MM.1S (cell line): ENCODE measurements at places on chromosomes 6 and 20.

DNA sequence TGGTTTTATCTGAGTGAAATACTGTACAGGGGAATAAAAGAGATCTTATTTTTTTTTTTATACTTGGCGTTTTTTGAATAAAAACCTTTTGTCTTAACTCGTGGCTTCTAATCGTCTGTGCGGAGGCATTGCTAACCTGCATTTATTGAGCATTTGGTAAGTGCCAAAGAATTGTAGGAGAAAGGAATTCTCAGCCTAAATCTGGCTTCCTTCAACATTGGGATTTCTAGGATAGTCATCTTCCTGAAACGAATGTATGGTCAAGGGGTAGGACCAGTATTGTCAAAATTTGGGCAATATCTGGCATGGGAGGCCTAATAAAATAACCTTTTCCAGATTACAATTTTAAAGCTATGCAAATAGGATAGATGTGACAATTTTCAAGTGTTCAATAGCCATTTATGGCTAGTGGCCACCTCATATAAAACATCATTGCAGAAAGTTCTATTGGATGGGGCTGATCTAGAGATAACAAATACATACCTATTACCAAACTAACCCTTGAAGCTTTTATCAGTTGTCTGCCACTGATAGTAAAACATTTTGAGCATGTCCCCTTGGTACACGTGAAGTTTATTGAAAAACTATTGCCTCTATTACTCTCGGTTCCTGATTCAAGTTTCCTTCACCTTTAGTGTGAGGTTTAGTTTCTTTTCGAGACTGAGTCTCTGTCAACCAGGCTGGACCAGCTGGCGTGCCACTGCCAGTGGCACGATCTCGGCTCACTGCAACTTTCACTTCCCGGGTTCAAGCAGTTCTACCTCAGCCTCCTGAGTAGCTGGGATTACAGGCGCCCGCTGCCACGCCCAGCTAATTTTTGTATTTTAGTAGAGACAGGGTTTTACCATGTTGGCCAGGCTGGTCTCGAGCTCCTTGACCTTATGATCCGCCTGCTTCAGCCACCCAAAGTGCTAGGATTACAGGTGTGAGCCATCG, 5.6 kb downstream of the PIM1 start:
- peak; percentile 83 for DNase-seq

DNA sequence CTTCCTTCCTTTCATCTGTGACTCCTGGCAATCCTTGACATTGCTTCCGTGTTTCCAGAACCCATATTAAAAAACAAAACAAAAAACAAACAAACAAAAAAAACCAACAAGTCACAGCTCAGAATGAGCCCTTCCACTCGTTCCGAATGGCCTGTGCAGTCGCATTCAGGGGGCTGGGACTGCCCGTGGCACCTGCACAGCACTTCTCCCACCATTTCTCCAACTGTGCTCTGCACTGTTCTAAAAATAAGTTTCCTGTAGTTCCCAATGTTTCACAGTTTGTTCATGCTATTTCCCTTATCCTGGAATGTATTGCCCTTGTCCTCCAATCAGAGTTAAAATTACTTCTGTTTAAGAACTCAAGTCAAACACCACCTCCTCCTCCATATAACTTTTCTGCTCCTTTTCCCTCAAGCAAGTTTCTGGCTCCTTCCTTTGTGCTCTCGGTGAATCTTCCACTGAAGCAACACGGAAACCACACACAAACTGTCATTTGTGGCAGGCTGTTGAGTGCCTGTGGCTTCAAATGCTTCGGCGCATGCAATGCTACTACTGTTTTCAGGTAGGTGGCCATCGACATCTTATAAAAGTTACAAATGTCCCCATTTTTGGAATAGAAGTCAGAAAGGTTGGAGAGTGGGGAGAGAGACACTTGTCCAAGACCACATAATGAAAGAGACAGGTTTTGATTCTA, 57.7 kb downstream of the PDE10A start:
- no peak for DNase-seq

- DNase-seq, result no peak
Observed at GRCh38 chr6:95128947-95129346, 448.4 kb upstream of the MANEA start.

- DNase-seq, result no peak
Observed at GRCh38 chr20:16236589-16237241, 336.5 kb downstream of the KIF16B start.

GRCh38 chr20:42024653-42025052, 406.5 kb upstream of the CHD6 start:
- peak; percentile 44 for DNase-seq

- DNase-seq, result no peak
Observed at GRCh38 chr6:33193619-33194018, 1.4 kb upstream of the COL11A2 start.

GRCh38 chr6:23587582-23587981, 538.4 kb upstream of the NRSN1 start:
- no peak for DNase-seq

DNA sequence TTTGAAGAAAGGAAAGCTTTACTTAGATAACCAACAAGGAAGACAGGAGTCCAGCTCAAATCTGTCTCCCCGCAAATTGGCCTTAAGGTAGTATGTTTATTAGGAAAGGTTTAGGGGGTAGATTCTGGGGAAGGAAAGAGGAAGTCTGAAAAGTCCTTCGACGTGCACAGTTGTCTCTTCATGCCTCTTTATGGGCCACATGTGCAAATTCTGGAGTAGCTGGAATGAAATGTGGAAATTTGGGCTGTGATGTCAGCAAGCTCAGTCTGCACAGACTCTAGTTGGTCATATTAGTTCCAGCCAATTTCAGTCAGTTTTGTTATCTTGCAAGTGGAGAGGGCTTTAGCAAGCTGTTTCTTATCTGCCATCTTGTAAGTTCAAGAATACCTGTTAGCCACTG, 50.1 kb downstream of the NUP153 start:
- DNase-seq, result no peak

DNA sequence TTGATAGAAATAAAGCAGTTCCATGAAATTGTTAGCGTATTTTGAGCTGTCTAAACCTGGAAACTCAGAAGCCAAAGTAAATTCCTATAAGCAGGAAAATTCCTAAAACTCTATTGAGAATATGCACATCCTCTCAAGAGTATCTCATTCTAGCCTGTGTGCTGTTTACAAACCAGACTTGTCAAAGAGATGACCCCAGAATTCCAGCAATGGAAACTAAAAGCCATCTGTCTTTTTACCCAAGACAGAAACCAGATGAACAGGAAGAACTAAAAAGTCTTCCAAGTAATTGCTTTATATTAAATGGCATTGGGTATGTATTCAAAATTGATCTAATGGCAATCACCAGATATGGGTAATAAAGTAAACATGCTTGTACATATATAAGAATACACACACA, 92.6 kb downstream of the COL19A1 start:
- no peak for DNase-seq

DNA sequence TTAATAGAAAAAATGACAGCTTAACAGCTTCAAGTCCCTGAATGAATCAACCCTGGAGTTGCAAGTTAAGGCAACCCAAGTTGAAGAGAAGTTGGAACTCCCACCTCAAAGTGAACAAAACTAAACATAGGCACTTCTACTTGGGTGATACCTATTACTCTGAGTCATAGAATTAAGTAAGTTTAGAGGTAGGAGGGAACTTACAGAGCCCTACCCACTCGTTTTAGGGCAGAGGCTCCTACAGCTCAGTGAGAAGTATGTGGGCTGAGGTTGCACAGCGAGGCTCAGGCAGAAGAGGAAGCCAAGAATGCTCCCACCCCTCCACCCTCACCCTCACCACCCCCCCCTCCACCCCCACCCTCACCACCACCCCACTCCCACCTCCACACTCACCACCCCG, 42.2 kb downstream of the NFATC2 start:
- DNase-seq, result no peak

- no peak for DNase-seq
Observed at GRCh38 chr6:5054245-5054873, 30.8 kb upstream of the PPP1R3G start.

DNA sequence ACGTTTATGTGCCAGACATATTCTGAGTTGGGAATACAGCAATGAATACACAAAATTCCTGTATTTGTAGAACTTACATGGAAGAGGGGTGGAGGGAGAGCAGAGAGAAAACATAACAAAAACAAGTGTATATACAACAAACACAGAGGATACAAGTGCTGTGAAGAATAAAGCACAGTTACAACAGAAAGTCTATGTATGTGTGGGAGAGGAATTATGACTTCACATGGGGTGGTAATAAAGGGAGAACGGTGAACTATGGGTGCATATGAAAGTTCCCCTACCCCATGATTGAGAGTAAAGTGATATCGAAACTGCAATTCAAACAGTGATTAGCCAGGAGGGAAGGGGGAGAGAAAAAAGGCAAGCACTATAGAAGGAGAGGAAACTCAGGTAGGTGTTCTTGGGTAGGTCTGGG, 24.6 kb downstream of the HBS1L start:
- peak; percentile 72 for DNase-seq

DNA sequence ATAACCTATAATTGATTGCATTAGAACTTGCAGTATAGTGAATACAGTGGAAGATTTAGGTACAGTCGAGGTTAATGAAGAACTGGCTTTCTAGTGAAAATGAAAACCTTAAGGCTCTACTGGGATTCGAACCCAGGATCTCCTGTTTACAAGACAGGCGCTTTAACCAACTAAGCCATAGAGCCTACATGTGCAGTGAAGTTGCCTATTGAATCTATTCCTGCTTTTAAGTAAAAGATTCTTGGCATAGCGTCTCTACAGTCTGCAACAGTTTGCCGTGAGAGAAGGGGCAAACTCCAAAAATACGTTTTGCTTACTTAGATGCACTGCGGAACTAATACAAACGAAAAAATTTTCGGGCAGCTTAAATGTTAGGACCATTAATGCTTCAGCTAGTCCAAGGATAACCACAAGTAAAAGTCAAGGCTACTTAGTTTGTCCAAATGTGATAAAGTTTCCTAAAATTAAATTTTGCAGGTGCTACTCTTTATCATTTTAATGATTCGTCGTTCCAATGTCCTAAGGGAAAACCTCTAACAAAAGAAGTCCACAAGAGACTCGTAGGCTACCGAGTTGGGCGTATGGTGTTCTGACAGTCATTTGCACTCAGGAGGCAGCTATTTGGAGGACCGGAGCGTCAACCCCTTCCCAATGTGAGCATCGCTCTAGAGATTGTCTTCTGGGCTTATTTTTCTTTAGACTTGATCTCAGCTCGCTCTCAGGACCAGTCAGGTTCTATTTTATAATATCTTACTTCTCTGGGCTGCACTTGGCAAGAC, 31.3 kb upstream of the ZSCAN23 start:
- DNase-seq, result peak; percentile 61

DNA sequence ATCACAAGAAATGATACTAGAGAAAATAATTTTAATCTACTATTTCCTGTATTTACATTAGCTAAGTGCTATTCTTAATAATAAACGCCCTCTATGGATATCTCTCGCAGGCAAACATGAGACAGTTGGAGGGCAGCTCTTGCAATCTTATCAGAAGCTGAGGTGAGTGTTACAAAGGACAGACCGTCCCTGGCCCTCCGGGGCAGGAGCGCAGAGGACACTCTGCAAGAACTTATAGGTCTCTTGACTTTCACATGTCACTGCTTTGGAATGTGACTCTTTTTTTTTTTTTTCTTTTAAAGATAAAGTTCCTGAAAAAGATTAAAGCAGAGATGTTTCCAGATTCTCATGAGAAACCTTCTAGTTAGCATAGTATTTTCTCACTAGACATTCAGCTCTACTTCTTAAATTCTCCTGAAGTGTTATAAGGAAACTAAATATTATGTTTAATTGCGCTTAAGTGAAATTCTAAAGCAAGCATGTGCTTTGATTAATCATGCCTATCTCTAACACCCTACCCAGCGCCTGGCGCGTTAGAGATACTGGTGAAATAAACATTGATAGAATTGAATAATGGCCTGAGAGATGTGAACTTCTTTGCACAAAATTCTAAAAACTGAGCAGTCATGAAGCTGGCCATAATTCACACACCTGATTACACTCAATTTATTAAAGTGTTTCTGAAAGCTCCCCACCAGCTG, 57.4 kb downstream of the SYTL3 start:
- no peak for DNase-seq

GRCh38 chr6:170290296-170291128, at the start of gene DLL1:
Gene DLL1, minus strand, starts transcription at chr6:170291078. Its CDS starts 939 bp downstream, at chr6:170290139.
- no peak for DNase-seq

GRCh38 chr6:118400582-118400981, 147.5 kb upstream of the PLN start:
- DNase-seq, result no peak

- no peak for DNase-seq
Observed at GRCh38 chr6:108715832-108716231, 132.4 kb upstream of the ARMC2 start.

GRCh38 chr6:127959869-127960268, 59.0 kb upstream of the THEMIS start:
- DNase-seq, result no peak

DNA sequence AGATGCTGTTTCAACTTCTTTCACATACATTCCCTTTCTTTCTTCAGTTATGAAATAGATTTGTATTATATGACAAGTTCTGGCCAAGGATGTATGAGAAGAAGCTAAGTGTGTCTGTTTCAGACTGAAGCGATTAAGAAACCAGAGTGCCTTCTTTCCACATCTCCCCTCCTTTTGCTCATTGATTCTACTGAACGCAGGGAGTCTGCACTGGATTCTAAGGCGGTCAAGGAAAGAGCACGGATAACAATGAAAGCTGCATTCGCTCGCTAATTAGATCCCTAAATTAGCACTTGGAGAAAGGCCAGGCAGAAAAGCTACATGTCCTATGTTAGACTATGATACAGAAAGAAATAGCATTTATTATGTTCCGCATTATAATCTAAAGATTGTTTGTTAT, 267.7 kb downstream of the HAO1 start:
- no peak for DNase-seq

DNA sequence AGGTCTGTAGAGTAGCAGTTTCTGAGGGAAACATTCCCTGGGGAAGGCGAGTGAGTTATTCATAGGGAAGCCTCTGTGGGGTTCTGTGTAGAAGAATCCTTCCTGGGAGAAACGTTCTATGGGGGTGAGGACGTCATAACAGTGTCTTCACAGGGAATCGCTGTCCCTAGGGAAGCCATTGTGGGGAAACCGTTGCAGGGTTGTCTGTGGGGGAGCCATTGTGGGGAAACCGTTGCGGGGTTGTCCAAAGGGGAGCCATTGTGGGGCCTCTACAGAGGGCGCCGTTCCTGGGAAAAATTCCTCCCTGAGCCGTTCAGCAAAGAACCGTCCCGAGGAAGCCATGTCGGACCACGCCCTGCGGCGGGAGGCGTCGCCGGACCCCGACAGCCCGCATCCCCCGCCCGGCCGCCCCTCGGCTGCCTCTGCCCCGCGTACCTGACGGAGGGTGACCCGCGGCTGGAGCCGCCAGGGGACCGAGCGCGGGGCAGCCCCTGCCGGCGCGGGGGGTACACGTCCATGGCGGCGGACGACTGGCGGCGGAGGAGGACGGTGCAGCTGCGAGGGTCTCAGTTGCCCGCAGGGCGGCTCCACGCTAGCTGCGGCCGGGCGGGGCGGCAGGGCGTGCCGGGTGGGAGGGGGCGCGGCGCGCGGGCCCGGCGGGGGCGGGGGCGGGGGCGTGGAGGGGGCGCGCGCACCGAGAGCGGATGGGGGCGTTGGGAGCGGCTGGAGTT, at the start of gene DNAAF9:
TSS of gene DNAAF9 (minus strand) at position 630 of the 731 bp plus-strand sequence. CDS start at position 518, 112 bp downstream.
- no peak for DNase-seq

- DNase-seq, result no peak
Observed at GRCh38 chr20:36565520-36565919, 7.9 kb upstream of the TGIF2 start.
